ENCODE measurements at places on chromosomes 2 and 18.

- no peak for DNase-seq
These were observed 79.1 kb downstream of the TGIF1 start for GRCh38 chr18:3529077-3529476.

GRCh38 chr2:143852759-143853158 is 667.2 kb downstream of the ZEB2 start:
- DNase-seq = no peak

- no peak for DNase-seq
These were observed 94.0 kb downstream of the MCFD2 start for GRCh38 chr2:46821600-46821999.

DNA sequence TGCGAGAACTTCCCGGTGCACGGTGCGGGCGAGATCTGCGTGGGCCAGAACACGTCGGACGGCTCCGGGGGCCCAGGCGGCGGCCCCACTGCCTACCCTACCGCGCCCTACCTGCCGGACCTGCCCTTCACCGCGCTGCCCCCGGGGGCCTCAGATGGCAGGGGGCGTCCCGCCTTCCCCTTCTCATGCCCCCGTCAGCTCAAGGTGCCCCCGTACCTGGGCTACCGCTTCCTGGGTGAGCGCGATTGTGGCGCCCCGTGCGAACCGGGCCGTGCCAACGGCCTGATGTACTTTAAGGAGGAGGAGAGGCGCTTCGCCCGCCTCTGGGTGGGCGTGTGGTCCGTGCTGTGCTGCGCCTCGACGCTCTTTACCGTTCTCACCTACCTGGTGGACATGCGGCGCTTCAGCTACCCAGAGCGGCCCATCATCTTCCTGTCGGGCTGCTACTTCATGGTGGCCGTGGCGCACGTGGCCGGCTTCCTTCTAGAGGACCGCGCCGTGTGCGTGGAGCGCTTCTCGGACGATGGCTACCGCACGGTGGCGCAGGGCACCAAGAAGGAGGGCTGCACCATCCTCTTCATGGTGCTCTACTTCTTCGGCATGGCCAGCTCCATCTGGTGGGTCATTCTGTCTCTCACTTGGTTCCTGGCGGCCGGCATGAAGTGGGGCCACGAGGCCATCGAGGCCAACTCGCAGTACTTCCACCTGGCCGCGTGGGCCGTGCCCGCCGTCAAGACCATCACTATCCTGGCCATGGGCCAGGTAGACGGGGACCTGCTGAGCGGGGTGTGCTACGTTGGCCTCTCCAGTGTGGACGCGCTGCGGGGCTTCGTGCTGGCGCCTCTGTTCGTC is 1.7 kb downstream of the FZD7 start:
- DNase-seq = peak; percentile 23

- DNase-seq = peak; percentile 33
These were observed 21.2 kb upstream of the IL1A start for GRCh38 chr2:112805542-112805941.

GRCh38 chr2:212905640-212906201 is 245.7 kb downstream of the IKZF2 start:
- no peak for DNase-seq

DNA sequence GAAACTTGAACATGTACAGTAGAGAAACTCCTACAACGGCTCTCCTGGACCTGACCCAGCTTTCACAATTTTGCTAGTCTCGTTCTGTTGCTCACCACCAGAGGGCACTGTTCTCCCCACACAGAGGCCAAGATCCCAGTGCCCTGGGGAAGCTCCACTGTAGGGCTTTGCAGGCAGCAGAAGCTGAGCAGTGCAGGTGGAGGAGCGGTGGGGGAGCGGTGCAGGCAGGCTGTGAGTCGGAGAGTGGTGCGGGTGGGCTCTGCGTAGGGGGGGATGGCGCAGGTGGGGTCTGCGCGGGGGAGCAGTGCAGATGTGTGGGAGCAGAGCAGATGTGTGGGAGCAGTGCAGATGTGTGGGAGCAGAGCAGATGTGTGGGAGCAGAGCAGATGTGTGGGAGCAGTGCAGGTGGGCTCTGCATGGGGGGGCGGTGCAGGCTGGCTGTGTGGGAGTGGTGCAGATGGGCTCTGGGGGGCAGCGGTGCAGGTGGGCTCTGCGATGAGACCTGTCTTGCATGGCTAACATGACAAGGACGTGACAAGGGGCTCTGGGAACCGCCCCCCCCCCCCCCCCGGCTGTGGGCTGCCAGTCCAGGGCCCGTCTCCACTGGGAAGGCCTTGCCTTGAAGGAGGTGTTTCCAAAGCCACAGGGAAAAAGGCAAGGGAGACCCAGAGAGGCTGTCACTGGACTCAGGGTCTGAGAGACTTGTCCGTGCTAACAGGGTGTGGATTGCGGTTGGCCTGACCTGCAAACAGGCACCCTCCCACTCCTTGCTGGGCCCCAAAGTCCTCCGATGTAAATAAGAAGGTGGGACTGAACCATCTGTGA is 7.3 kb downstream of the CYS1 start:
- DNase-seq = peak; percentile 90

GRCh38 chr2:198595721-198596120 is 791.3 kb downstream of the PLCL1 start:
- DNase-seq = no peak

- DNase-seq = no peak
These were observed 65.4 kb downstream of the RIF1 start for GRCh38 chr2:151475071-151475470.

- no peak for DNase-seq
These were observed 77.5 kb upstream of the ITPRID2 start for GRCh38 chr2:181814057-181814491.

GRCh38 chr18:72543357-72544055 is 636 bp downstream of the CBLN2 start:
- DNase-seq = peak; percentile 32

- DNase-seq = no peak
These were observed 913.8 kb downstream of the DCC start for GRCh38 chr18:53253789-53254188.

- no peak for DNase-seq
These were observed 379.2 kb upstream of the POU3F3 start for GRCh38 chr2:104474716-104475115.

DNA sequence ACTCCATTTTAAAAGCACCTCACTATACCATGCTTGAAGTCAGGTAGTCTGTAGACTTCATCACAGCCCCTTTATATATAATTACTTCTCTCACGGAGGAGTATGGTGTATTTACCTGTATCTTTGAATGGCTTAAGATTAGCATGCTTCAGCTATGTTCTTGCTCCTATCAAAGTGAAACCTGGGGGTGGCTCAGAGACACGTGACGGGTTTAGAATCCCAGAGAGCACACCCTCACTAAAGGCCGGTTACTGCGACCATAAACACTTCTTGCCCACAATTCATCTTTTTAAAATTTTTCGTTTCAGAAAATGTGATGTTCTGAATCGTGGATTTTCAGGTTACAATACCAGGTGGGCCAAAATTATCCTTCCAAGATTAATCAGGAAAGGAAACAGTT is 3.6 kb downstream of the IAH1 start:
- DNase-seq = no peak

GRCh38 chr18:13461936-13462335 is 243.4 kb downstream of the LDLRAD4 start:
- no peak for DNase-seq

DNA sequence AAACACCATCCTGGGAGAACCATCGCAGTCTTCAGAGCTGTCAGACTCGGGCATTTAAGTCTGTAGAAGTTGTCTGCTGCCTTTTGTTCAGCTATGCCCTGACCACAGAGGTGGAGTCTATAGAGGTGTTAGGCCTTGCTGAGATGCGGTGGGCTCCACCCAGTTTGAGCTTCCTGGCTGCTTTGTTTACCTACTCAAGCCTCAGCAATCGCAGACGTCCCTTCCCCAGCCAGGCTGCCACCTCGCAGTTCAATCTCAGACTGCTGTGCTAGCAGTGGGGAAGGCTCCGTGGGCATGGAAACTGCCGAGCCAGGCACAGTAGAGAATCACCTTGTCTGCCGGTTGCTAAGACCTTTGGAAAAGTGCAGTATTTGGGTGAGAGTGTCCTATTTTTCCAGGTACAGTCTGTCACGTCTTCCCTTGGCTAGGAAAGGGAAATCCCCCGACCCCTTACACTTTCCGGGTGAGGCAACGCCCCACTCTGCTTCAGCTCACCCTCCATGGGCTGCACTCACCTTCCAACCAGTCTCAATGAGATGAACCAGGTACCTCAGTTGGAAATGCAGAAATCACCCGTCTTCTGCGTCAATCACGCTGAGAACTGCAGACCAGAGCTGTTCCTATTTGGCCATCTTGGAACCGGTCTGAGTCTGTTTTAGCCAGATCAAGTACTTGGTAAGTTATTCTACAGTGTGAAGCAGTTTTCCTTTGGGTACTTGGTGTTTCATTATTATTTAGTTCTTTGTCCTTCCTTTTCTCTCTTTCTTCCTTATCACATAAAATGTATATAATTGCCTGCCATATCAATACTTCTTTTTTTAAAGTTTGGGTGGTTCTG is 71.5 kb downstream of the CDC42EP3 start:
- no peak for DNase-seq

GRCh38 chr2:180495606-180496005 is 484.8 kb upstream of the UBE2E3 start:
- DNase-seq = no peak

- DNase-seq = peak; percentile 33
These were observed 11.0 kb downstream of the ANKRD12 start for GRCh38 chr18:9147440-9148202.

DNA sequence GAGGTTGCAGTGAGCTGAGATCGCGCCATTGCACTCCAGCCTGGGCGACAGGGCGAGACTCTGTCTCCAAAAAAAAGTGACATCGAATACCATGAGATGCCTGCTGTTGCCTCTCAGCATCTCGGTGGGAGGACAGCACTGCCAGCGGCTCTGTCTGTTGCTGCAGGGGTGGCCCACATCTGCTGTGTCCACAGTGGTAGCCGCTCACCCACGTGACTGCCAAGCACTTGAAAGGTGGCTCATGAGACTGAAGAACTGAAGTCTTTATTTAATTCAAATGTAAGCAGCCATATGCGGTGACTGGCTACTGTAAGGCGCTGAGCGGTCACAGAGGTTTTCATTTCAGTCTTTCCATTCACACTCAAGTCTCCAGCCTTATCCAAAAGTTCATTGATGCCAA is 25.8 kb downstream of the IMPA2 start:
- DNase-seq = no peak

DNA sequence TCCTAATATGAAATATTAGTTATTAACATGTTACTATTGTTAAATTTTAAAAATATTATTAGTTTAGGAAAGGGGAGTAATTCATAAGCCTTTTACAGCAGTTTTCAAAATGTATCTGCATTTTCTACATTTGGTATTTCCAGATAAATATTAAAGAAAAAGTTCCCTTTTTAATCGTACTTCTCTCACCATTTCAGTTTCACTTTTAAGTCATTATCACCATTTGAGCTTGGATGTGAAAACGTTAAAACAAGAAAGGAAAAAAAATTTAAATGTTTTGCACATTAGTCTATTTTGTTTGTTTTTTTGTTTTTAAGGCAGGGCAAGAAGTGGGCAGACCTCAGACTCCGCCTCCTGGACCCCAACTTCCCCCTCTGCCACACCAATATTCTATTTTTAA is 3.3 kb upstream of the SRSF7 start:
- no peak for DNase-seq

- DNase-seq = no peak
These were observed 250.4 kb upstream of the DSEL start for GRCh38 chr18:67766930-67767329.

DNA sequence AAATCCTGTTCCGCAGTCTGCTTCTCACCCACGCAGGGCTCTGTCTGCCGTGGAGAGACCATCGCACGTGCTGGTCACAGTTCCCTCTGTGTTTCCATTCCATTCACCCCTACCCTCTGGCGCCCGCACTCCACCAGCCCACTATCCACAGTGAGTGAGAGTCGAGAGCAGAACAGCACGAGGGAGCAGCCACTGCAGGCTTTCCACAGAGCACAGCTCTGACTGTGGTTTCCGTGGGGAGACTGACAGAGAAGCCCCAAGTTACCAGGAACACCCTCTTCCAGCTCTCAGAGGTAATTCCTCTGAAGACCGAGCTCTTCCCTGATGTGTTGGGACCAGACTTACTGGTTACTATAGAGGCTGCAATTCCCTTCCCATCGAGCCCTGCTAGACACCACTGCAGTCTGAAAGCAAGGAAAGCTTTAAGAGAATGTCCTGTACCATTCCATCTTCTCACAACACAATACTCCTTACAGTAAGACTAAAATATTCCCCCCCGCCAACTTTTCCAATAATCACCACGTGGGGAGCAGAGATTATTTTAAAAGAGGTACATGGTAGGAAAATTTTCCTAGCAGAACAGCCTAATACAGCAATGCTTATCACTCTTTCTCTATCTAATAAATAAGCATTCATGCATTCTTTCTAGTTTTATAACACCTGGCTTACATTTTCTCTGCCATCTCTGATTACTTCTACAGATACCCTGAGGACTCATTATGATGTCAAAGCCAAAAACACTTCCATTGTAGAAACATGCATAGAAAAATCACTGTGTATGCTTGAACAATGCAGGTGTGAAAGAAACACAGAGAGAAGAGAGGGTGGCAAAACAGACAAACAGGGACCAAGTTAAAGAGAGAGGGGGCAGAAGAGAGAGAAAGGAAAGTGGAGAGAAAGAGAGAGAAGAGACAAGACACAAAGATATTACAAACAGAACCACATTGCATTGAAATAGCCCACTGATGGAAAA is 4.7 kb downstream of the MYT1L start:
- DNase-seq = no peak

DNA sequence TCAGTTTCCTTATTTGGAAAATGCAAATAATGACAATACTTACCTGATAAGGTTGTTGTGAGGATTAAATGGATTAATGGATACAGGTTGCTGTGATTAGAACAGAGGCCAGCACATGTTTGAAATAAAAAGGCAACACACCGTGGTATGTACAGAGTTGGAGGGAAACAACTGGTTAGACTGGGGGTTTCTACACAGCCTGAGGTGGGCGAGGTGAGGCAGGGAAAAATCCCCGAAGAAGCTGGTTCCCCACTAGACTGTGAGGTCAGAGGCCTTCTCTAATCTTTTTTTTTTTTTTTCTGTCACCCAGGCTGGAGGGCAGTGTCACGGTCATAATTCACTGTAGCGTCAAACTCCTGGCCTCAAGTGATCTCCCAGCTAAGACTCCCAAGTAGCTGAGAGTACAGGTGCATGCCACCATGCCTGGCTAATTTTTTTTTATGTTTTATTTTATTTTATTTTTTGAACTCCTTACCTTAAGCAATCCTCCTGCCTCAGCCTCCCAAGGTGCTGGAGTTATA is 1.2 kb upstream of the E2F6 start:
- DNase-seq = no peak

GRCh38 chr2:7089284-7089683 is 172.1 kb downstream of the RNF144A start:
- no peak for DNase-seq

- no peak for DNase-seq
These were observed 134.1 kb upstream of the SIX3 start for GRCh38 chr2:44807201-44808025.

- no peak for DNase-seq
These were observed 88.6 kb downstream of the WDR7 start for GRCh38 chr18:56739731-56740130.

GRCh38 chr2:231300020-231300721 is 95.3 kb upstream of the B3GNT7 start:
- DNase-seq = no peak

GRCh38 chr2:215784371-215784783 is 229.0 kb downstream of the MREG start:
- DNase-seq = no peak

All from GM13977 (cell line).